Hair follicle dermal papilla cell (primary cell): ENCODE measurements at places on chromosomes 16 and 17. TPM values are rescaled to one million over a fixed set of nuclear protein-coding genes. Genes with fewer than 3 reads are reported as not detected.

FOXK2 gene
- total RNA-seq: 33.3 and 46.2 TPM in 2 replicates

NOXO1 gene
- total RNA-seq: 0.12 TPM in 1 of 2 replicates, not detected in the other

MAPK7 gene
- 38.5 and 39.2 TPM in 2 replicates for total RNA-seq

KIFC3 gene
- 52.3 and 55.0 TPM in 2 replicates for total RNA-seq

CRYBA1 gene
- 0.32 and 0.97 TPM in 2 replicates for total RNA-seq

ICAM2 gene
- 0.73 and 1.5 TPM in 2 replicates for total RNA-seq

ALDH3A2 gene
- 112 and 169 TPM in 2 replicates for total RNA-seq

KRTAP4-9 gene
- not detected in 2 replicates for total RNA-seq

JPH3 gene
- total RNA-seq: not detected in 2 replicates

MYO15A gene
- 0.97 and 1.9 TPM in 2 replicates for total RNA-seq

CCL5 gene
- 0.16 TPM in 1 of 2 replicates, not detected in the other for total RNA-seq

CHST6 gene
- total RNA-seq: 0.73 and 1.3 TPM in 2 replicates

C17orf100 gene
- 0.12 and 0.49 TPM in 2 replicates for total RNA-seq

NECAB2 gene
- under 0.01 and 0.12 TPM in 2 replicates for total RNA-seq

BIRC5 gene
- total RNA-seq: 5.7 and 9.1 TPM in 2 replicates

NTN3 gene
- total RNA-seq: 0.73 and 0.97 TPM in 2 replicates

CDH16 gene
- not detected in 2 replicates for total RNA-seq

PRSS21 gene
- 0.49 TPM in 1 of 2 replicates, not detected in the other for total RNA-seq

CCNF gene
- 6.0 and 6.7 TPM in 2 replicates for total RNA-seq

SLC13A2 gene
- not detected in 2 replicates for total RNA-seq

RAMP2 gene
- not detected in 2 replicates for total RNA-seq

CES5A gene
- not detected in 2 replicates for total RNA-seq

GNAO1 gene
- 0.12 and 0.32 TPM in 2 replicates for total RNA-seq

ENDOV gene
- 21.6 and 27.7 TPM in 2 replicates for total RNA-seq

KRTAP16-1 gene
- total RNA-seq: not detected in 2 replicates

MPP2 gene
- total RNA-seq: 2.9 and 3.4 TPM in 2 replicates

BTBD17 gene
- total RNA-seq: not detected in 2 replicates

GPR142 gene
- total RNA-seq: not detected in 2 replicates

CSH2 gene
- total RNA-seq: not detected in 2 replicates

HOXB9 gene
- total RNA-seq: not detected in 2 replicates

P2RX5 gene
- total RNA-seq: not detected in 2 replicates

NPB gene
- total RNA-seq: 0.49 and 1.3 TPM in 2 replicates

CCL23 gene
- total RNA-seq: not detected in 2 replicates

OR1E2 gene
- total RNA-seq: not detected in 2 replicates

PARD6A gene
- 0.97 and 1.1 TPM in 2 replicates for total RNA-seq

SLC5A11 gene
- total RNA-seq: 0.12 TPM in 1 of 2 replicates, not detected in the other

KRT14 gene
- 5.5 and 7.0 TPM in 2 replicates for total RNA-seq

DNASE1L2 gene
- 0.85 and 0.97 TPM in 2 replicates for total RNA-seq

TPSD1 gene
- total RNA-seq: not detected in 2 replicates

TUBB3 gene
- total RNA-seq: 211 and 247 TPM in 2 replicates

DNAH17 gene
- total RNA-seq: 0.16 TPM in 1 of 2 replicates, not detected in the other

CD300LB gene
- not detected in 2 replicates for total RNA-seq

HOXB1 gene
- not detected in 2 replicates for total RNA-seq
